Thoracic aorta (tissue), 2 donors: ENCODE measurements at places on chromosomes 13 and 19.

- no peak for DNase-seq
Observed at GRCh38 chr19:42115219-42115618, 17.0 kb downstream of the POU2F2 start.

GRCh38 chr19:16445238-16446107, 26.3 kb downstream of the EPS15L1 start:
- DNase-seq, result no peak

- no peak for DNase-seq
Observed at GRCh38 chr13:40023595-40024203, 368.2 kb downstream of the COG6 start.

DNA sequence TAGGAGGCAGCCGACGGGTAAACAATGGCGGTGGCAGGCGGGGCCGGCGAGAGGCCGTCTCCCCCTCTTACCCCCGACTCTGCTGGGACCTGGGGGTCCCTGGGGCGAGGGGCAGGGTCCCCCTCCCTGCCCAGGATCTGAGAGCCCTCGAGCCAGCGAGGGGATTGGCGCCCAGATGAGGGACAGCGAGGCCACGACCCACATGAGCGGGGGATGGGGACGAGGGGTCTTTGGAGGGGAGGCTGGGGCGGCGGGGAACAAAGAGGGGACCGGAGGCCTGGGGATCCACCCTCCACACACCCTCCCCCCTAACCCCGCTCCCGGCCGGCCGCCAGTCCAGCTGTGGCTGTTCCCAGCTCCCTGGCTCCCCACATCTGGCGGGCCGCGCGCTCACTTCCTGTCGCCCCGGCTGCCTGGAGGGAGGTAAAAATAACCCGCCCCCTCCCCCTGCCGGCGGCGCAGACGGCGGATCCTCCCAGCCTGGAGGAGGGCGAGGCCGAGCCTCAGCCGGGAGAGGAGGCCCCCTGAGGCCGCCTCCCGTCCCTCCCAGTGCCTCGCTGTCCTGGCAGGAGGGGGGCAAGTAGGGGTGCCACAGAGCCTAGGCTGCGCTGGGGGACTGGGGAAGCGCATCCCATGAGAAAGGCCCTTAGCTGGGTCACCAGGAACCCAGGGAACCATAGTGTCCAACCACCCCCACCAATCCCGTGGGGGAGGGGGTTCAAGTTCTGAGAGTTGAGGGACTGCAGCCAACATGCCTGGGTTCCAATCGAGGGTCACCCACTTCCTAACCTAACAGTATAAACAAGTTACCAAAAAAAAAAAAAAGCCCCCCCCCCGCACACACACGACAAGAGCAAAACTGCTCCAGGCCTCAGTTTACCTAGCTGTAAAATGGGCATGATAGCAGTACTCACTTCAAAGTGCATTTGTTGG, 29.3 kb upstream of the NANOS3 start:
- DNase-seq, result peak; percentile 84

DNA sequence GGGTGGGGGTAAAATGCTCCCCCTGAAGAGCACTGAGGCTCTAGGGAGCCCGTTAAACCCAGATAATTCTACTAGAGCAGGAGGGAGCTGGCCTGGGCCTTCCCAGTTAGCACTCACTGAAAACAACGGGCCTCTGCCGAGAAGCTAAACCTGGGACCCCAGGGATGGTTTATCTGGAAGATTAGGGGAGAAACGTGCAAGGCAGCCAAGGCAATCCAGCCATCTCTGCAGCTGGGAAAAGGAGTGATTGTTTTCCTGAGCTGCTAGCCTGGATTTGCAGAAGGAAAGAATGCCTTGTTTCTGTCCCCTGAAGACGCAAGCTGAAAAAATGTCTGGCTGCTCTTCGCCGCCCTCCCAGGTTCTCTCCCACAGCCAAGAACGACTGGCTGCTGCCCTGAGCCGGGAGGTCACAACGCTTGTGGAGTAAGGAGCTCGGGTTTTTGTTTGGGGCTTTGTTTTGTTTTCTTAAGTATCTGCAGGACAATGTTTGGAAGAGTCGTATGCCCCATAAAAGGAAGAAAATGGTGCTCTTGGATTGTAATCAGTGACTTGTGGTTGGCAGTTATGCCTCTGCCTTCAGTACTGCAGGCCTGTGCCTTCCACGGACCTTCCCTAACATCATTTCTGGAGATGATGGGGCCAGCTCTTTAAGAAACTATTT, 31.5 kb downstream of the COL4A2 start:
- no peak for DNase-seq

DNA sequence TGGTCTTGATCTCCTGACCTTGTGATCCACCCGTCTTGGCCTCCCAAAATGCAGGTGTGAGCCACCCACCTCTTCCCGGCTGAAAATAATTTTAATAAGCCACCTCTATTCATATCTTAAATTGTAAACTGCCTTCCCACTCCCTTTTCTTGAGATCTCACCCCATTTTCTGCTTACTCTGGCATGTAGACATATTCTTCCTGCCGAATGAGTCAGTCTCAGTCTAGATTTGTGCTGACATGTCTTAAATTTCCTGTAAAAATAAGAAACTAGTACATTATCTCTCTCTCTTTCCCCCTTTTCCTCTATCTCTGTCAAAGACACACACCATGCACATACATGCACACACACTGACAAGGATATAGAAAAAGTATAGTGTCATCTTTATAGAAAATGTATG, 60.9 kb downstream of the THSD1 start:
- no peak for DNase-seq

GRCh38 chr13:107157271-107157670, 589.3 kb upstream of the ARGLU1 start:
- no peak for DNase-seq

DNA sequence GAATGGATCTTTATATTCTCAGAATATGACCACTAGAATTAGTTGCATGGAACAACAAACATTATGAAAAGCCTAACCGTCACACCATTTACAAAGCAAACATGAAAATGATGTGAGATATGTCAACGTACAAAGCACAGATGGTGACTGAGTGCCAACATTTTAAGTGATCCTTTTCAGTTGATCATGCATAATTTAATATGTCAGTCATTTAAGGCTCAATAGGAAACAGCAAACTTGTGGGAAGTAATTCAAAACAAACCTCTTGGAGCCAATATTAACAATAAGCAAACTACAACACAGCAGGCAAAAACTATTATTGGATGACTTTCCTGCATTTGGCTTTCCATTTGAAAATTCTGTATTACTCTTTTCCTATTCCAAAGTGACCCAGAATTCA, 277.6 kb downstream of the SLITRK6 start:
- no peak for DNase-seq

DNA sequence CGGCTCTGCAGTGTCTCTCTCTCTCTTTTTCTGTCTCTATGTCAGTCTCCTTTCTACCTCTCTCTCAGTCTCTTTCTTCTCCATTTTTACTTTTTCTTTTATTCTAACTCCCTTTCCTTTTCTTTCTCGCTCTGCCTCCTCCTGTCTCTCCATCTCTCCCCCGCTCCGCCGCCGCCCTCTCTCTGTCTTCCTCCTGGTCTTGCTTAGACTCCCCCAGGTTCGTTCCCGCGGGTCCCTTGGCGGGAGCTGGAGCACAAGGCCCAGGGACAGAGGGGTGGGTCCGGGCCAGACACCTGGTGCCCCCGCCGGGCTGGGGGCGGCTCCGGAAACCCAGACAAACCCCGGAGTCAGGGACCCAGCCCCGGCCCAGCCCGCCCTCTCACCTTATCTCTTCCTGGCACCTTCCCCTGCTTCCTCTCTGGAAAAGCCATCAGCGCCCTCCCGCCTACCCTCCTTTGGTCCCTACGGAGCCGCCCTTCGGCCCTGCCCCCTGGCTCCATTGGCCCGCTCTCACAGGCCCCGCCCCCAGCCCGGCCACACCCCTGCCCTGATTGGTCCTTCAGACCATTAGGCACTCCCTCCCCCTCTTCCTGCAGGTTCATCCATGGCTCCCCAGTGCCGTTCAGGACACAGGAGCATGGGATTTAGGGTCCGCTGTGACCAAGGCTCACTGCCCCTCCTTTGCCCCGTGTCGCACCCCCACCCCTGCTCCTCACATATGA, 15.4 kb upstream of the NOP53 start:
- no peak for DNase-seq

DNA sequence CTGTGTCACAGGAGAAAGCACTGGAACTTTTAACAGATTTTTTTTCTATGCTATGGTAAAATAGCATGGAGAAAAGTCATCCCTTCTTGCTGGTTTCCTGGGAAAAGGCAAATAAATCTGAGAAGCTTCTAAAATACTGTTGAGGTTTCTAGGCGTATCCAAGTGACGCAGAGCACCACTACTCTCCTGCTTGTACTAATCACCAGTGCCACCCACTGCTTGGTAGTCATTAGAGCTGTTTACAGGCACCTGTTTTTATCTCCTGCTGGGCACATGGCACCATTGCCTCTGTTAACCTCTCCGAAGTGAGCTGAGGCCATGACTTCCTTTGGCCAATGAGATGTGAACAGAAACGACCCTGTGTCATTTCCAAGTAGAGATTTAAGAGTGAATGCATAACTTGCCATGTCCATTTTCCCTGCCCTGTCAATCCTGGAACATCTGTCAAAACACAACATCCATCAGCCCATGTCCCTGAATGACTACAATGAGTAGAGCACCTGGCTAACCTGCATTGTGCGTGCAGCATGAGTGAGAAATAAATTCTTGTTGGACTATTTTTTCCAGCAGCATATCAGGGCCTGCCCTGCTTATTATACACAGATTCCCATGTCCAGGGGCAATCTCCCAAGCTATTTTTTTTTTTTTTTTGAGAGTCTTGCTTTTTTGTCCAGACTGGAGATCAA, 17.3 kb upstream of the OXGR1 start:
- DNase-seq, result no peak

GRCh38 chr13:51811920-51812451, 8.0 kb upstream of the DHRS12 start:
- no peak for DNase-seq

- no peak for DNase-seq
Observed at GRCh38 chr19:49758292-49758691, 4.8 kb downstream of the TSKS start.

GRCh38 chr19:2962018-2962670, 15.2 kb upstream of the TLE6 start:
- no peak for DNase-seq

GRCh38 chr13:95926231-95926630, 127.0 kb downstream of the UGGT2 start:
- DNase-seq, result no peak

DNA sequence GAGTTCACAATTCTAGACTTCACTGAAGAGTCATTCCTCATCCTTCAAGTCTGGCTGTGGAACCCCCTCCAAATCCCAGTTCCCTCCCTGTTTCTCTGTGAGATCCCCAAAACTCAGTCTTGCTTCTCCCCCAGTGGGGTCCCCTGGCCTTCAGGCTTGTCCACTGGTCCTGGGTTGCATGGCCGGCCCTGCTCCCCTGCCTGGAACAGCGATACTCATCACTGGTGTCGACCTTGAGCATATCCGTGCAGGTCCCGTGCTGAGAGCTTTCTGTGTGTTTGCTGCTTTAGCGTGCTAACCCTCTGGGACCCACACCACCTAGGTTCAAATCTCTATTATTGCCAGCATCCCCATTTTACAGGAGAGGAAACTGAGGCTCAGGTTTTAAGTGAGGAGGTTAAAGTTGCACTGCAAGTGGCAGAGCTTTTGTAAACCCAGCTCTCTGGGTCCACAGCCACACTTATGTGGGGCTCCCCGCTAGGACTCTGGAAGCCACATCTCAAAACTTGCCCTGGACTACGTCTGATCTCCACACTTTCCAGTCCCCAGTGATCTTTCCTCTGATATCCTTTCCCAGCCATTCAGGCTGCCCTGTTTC, 15.5 kb downstream of the LIPE start:
- no peak for DNase-seq

DNA sequence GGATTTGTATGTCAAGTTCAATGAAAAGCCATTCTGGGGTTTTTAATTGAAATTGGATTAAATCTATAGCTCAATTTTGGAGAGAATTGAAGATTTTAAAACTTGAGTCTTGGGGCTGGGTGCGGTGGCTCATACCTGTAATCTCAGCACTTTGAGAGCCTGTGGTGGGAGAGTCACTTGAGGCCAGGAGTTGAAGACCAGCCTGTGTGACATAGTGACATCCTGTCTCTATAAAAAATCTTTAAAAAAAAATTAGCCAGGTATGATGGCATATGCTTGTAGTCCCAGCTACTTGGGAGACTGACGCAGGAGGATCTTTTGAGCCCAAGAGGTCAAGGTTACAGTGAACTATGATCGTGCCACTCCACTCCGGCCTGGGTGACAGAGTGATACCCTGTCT, 41.2 kb downstream of the VAV1 start:
- DNase-seq, result no peak

GRCh38 chr13:75621147-75621546, 15.0 kb upstream of the LMO7 start:
- no peak for DNase-seq

GRCh38 chr19:8307400-8307964, 676 bp downstream of the CD320 start:
- DNase-seq, result no peak

- peak; percentile 38 for DNase-seq
Observed at GRCh38 chr19:49983645-49984229, 22.8 kb upstream of the SIGLEC11 start.

GRCh38 chr19:1938071-1938470, 2.9 kb upstream of the CSNK1G2 start:
- DNase-seq, result no peak

DNA sequence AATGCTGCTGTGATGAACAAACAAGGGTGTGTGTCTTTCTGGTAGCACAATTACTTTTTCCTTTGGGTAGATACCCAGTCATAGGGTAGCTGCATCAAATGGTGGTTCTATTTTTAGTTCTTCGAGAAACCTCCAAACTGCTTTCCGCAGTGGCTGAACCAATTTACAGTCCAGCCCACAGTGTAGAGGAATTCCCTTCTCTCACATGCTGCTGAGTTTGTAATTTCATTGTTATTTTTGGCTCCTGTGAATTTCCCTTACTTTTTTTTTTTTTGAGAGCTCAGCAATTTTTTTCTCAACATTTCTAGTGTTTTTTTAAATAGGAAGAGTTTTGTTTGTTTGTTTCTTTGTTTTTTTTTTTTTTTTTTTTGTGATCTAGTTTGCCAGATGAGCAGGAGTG, 37.5 kb upstream of the ADGRE1 start:
- no peak for DNase-seq

- DNase-seq, result no peak
Observed at GRCh38 chr13:78736142-78736541, 77.2 kb upstream of the OBI1 start.

- no peak for DNase-seq
Observed at GRCh38 chr13:76331943-76332712, 554.1 kb downstream of the KCTD12 start.

DNA sequence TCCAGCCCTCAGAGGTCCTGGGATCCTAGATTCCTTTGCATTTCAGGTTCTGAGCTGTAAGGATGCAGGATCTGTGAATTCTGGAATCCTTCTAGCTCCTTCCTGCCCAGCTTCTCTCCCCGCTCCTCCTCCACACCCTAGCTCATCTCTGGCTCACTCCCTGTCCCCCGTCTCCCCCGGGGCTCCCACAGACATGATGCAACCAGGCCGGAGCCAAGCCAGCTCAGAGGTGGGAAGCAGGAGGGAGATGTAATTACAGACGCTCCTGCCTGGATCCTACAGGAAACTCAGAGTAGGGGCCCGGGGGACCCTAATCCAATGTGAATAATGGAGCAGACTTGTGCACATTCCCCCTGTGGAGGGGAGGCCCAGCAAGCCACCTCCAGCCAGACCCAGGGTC, 4.5 kb downstream of the GNG8 start:
- no peak for DNase-seq

GRCh38 chr13:97855570-97856303, 97.7 kb upstream of the IPO5 start:
- DNase-seq, result no peak
